Left ventricle myocardium superior (tissue), 1 donor: ENCODE measurements at places on chromosomes 6 and 20.

- DNase-seq = no peak
Observed at GRCh38 chr20:17928633-17929311, 39.8 kb downstream of the SNX5 start.

DNA sequence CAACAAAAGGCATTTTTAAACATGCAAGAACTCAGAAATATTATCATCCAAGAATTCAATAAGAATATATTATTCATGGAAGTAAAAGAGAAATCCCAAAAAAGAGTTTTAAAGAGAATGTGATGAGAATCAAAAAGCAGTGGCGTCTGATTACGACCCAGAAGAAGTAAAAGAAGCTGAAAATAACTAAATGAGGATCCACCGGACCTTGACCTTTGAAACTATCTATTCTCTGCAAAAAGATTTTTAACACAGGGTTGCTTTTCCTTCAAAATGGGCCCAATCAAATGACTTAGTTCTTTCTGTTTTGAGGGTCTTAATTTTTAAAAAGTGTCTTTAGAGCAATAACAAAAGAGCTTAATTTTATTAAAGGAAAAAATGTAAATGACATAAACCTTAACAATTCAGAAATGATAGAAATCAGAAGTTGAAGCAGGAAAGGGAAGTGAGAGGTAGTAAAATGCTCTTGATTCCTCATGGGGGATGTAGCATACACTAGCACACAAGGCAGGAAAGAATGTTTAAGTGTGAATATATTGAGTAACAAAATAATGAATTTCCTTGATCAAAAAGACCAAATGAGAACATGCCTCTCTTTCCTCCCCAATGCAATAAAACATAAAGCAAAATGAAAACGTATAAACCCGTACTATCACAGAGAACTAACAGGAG lies 223.1 kb upstream of the PRDM1 start:
- no peak for DNase-seq

DNA sequence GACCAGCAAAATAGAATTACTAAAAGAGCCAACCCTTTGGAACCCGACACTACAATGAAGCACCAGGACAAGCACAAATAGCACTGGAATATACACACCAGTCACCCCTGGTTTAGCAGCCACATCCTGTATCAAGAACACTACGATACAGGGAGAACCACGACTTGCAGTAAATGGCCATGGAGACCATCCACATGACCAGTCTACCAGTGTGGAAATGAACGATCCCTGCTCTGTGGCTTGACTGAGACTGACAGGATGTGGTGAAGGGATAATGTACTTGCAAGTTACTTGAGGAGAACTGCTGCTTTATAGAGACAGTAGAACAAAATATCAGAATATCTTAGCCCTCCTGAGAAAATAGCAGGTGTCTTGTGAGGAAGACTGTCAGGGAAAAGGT lies 169.6 kb downstream of the COL9A1 start:
- DNase-seq = no peak

DNA sequence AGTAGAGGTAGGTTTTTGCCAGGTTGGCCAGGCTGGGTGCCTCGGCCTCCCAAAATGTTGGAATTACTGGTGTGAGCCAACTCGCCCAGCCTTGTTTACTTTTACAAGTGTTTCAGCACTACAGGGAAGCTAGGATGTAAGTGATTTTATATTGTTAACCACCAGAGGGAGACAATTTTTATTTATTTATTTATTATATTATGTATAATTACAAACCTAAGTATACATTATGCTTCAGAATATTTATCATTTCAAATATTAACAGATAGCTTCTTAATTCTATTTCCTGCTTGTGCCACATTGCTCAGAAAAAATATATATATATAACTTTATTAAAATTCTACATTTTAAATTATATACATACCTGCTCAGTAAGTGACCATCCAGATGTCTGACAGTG lies 9.8 kb downstream of the MMUT start:
- DNase-seq = no peak

GRCh38 chr6:4849226-4850022 lies 73.2 kb downstream of the CDYL start:
- DNase-seq = no peak
